ENCODE measurements at places on chromosomes 4 and X.

GRCh38 chr4:150814873-150815272 lies 200.2 kb downstream of the LRBA start:
- no peak for DNase-seq

DNA sequence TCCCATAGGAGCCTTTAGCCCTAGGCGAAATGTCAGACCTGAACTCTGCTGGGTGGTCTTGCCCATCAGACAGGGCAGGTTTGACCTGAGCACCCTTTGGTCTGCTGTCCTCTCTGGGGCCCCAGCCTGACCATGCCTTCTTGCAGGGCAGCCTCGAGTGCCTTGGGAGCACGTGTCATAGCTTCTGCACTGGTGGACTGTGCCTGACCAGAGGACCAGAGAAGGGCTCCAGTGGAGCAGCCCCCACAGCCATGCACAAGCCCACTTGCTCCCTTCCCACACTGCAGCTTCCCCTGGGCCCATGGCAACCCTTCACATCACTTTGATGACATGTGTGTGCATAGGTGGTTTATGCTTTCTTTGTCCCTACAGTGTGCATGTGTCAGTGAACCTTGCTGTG lies 394.0 kb downstream of the TEX13C start:
- DNase-seq: no peak

DNA sequence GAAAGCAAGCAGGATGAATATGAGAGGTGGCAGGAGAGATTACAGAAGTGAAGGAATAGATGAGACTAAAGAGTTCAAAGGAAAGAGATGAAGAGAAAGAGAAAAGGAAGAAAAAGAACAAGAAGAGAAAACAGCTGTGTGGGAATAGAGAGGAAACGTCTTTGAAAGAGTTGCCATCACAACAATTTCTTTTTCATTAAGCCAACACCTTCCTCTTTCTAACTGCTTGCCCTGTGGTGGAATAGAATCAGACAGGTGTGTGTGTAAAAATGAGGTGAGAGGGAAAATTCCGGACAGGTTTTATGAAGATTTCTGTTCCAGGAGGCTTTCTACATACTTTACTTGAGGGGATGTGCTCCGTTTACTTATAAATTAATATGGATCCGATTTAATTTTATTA lies 28.8 kb downstream of the DTHD1 start:
- no peak for DNase-seq

GRCh38 chrX:133655275-133656265 lies 240.3 kb upstream of the GPC4 start:
- DNase-seq: no peak

DNA sequence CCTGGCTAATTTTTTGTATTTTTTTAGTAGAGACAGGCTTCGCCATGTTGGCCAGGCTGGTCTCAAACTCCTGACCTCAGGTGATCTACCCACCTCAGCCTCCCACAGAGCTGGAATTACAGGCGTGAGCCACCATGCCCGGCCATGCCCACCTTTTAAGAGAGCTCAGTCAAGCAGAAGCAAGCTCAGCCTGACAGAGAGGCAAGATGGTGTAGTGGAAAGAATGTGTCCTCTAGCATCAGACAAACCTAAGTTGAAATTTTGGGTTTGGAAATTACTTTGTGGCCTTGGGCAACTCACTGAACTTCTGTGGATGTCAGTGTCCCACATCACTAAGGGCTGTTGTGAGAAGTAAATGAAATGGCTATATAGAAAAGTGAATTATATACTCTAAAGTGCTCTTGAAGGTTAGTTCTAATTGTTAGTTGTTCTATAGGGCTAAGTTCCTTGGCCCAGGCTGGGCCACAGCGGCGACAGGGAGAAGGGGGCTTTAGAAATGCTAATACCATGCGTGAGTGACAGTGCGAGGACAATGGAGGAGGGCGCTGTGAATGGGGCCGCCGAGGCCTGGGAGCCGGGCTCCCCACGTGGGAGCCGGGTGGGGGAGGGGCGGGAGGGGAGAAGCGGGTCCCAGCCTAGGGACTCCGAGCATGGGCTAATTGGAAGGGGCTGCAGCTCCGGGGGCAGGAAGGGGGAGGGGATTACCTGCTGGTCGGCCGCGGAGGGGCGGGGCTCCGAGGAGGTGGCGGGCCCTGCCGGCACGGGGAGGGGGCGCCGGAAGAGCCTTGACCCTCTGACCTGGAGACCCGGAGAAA lies 15.6 kb downstream of the PJA1 start:
- no peak for DNase-seq

DNA sequence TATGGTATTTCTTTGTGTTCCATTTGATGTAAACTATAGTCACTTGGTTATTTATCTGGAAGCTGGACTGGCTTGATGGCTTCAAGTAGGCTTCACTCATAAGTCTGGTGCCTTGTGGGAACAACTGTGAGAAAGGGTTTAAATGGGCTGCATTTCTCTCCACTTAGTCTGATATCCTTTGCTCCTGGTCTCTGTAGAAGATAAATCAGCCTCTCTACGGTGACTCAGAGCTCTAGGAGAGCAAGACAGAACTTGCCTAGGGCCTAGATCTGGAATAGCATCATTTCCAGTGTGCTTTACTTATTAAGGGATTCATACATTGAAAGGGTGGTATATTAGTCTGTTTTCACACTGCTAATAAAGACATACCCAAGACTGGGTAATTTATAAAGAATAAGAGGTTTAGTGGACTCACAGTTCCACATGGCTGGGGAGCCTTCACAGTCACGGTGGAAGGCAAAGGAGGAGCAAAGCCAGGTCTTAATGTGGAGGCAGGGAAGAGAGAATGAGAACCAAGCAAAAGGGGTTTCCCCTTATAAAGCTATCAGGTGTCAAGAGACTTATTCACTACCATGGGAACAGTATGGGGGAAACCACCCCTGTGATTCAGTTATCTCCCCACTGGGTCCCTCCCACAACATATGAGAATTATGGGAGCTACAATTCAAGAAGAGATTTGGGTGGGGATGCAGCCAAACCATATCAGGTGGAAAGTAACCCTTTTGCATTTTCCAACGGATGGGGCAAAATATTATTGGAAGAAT lies 1746.4 kb upstream of the PCDH7 start:
- no peak for DNase-seq

- no peak for DNase-seq
These were observed 107.6 kb downstream of the AFAP1 start for GRCh38 chr4:7831858-7832730.

GRCh38 chr4:170374770-170375169 lies 285.0 kb upstream of the AADAT start:
- no peak for DNase-seq

GRCh38 chr4:137545461-137545861 lies 13.2 kb upstream of the PCDH18 start:
- DNase-seq: no peak

DNA sequence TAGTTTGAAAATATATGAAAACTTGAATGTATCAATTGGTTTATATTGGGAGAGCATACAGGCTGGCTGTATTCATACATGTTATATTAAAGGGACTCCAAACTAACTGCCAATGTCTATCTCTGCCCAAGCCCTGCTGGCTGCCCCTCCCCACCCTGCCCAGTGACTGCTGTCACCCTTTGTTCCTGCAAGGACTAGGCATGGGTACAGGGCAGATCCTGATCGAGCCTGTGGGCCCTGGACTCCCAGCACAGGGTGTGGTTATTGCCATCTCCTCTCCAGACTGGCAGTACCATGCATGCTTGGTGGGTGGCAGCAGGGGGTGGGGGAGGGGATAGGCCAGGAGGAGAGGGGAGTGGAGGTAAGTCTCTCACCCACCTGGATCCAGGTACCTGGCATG lies 167.5 kb upstream of the RASGEF1B start:
- DNase-seq: no peak

Data from stimulated activated CD8-positive, alpha-beta memory T cell treated with anti-CD3 and anti-CD28 coated beads, Interleukin-12 subunit alpha, Interleukin-12 subunit beta, amount 100 ng/mL, for 1 hour (primary cell).